ENCODE measurements at places on chromosomes 12 and 14.

- DNase-seq, result peak; percentile 80
Observed at GRCh38 chr14:65164068-65164824, 61.9 kb upstream of the MAX start.

- DNase-seq, result peak; percentile 91
Observed at GRCh38 chr14:89915114-89915878, 39.2 kb downstream of the EFCAB11 start.

DNA sequence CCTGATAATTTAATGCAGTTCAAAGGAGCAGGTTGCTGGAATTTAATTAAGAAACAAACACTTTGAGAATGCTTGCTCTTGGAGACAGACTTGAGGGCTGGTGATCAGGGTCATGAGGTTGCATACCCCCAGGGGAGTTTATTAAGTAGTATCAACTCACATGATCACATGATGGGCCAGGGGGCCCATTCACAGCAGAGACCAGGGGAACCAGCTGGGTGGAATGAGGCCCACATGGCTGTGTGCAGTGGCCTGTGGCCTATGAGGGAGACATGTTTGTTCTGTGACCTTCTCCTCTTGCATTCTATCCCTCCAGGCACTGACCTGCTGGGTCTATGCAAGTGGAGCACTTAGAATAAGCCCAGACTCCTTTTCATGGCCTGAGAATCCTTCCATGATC, 266.6 kb upstream of the PWP1 start:
- no peak for DNase-seq

GRCh38 chr12:20525064-20525610, 156.8 kb downstream of the PDE3A start:
- no peak for DNase-seq

GRCh38 chr14:100410056-100410565, 87.0 kb downstream of the SLC25A47 start:
- no peak for DNase-seq

DNA sequence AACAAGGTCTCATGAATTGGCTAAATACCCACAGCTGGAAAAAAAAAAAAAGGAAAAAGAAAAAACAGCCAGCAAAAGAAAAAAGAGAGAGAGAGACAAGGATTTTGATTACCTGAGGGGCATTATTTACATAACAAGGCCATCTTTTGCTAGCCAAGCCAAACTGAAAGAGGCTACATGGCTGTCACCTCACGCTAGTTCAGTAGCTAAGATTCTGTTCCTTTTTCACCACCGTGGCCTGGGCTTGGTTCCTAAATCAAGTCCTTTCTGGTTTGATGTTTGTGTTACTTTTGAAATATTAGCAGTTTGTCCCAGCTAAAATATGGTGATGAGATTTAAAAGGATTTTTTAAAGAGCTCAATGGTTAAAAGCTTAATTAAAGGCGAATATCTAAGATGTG, 2.0 kb upstream of the SDS start:
- no peak for DNase-seq

- DNase-seq, result peak; percentile 82
Observed at GRCh38 chr12:116783525-116784237, 45.6 kb downstream of the RNFT2 start.

- no peak for DNase-seq
Observed at GRCh38 chr14:24063263-24063836, 8.0 kb upstream of the CPNE6 start.

GRCh38 chr12:71071536-71072097, 86.2 kb downstream of the TSPAN8 start:
- DNase-seq, result no peak

DNA sequence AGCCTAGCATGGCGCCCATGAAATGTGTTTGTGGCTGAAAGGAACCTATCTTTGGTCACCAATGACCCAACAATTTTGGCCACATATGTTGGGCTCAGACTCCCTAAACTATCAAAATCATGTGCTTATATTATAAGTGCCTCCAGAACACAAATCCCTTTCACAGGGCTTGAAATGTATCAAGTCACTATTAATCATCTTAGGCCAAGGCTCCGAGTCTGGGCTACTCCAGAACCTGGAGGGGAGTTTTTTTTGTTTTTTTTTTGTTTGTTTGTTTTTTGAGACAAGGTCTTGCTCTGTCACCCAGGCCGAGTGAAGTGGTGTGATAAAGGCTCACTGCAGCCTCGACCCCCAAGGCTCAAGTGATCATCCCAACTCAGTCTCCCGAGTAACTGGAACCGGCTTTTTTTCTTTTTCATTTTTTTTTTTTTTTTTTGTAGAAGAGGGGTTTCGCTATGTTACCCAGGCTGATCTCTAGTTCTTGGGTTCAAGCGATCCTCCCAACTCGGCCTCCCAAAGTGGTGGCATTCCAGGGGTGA, 989 bp upstream of the DRAM1 start:
- DNase-seq, result no peak

- no peak for DNase-seq
Observed at GRCh38 chr12:73719223-73719622, 818.4 kb upstream of the ATXN7L3B start.

- DNase-seq, result no peak
Observed at GRCh38 chr14:55802986-55803872, 223.2 kb downstream of the KTN1 start.

DNA sequence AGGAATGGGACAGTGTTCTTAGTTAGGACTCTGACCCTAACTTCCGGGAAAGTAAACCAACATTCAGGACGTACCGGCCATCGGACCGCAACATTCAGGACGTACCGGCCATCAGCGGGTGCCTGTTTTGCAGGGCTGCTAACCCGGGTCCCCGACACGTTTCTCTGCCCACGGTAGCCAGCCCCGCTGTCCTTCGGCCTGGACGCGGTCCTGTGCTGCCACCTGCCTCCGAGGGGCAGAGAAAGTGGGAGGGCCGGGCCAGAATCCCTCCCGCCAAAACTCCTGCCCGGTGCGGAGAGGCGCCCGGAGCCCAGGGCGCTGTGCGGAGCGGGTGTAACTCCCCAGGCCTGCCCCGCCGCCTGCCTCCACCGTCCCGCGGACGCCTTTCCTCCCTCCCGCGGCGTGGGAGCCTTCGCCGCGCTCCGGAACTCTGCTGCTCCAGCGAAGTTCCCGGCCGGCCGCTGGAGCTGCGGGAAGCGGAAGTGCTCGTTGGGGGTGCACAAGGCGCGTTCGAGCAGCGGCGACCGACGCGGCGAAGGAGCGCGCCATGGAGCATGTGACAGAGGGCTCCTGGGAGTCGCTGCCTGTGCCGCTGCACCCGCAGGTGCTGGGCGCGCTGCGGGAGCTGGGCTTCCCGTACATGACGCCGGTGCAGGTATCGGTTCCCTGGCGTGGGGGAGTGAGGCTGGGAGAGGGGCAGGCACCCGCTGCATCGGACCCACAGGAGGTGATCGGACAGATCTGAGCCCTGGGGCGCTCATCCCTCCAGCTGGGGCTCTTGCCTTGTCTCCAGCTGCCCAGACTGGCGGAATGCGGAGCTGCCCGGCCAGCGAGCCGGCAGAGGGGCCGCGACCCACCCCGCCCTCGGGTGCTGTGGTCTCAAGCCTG, at the start of gene DDX55:
DDX55 (plus strand) TSS at position 498 of the 888 bp plus-strand sequence; CDS start at position 548, 50 bp downstream.
- DNase-seq, result peak; percentile 67

DNA sequence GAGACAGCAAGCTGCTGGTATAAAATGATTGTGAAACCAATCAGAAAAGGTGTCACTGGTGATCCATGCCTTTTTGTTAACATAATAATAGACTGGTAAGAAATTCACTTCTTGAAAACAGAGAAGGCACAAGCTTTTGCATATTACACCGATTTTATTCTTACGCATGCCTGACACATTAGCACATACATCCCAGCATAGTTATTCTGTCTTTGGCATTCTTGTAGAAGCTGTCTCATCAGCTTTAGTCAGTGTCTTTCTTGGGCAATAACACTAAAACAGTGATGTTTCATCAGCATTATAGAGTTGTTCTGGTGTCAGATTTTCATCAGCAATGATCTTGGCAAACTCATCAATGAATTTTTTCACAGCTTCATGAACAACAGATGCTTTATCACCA, 283.4 kb upstream of the TMTC1 start:
- DNase-seq, result no peak

- DNase-seq, result peak; percentile 66
Observed at GRCh38 chr12:104586351-104586919, 129.7 kb downstream of the CHST11 start.

- no peak for DNase-seq
Observed at GRCh38 chr12:42631513-42631912, 42.0 kb upstream of the PRICKLE1 start.

DNA sequence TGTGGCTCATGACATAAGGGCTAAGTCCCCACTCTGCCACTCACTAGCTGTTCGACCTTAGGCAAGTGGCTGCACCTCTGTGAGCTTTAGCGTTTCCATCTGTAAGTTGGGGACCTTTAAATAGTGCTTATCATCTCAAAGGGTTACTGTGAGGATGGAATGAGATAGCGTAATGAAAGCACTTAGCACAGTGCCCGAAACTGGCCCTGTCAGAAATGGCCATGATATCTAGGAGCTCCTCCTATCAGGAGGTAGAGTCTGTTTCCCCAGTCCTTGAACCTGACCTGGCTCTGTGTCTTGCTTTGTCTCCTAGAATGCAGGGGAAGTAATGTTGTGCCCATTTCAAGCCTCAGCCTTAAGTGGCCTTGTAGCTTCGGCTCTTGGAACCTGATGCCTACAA, 211.0 kb downstream of the RBM19 start:
- DNase-seq, result no peak

DNA sequence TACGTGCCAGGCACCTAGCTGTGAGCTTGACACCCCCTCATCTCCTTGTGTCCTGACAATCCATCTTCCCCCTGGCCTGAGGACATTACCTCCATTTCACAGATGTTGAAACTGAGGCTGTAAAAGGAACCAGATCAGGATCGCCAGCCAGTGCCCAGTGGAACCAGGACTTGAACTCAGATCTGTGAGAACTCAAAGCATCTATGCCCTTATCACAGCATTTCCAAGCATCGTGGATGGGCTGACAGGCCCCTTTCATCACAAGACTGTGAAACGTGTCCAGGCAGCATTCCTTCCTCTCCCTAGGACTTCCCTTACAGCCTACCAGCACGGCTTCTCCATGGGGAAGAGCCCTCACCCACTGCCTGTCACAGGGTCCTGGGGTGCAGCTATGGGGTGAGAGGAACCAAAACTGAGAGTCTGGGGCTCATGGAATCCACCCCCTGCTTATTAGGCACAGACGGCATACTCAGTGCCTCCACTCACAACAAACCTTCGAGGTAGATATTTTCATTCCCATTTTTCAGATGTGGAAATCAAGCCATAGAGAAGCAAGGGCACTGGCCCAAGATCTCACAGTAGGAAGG, 26.9 kb downstream of the CMKLR1 start:
- DNase-seq, result no peak

GRCh38 chr12:122865268-122866231, 30.3 kb downstream of the HIP1R start:
- no peak for DNase-seq

DNA sequence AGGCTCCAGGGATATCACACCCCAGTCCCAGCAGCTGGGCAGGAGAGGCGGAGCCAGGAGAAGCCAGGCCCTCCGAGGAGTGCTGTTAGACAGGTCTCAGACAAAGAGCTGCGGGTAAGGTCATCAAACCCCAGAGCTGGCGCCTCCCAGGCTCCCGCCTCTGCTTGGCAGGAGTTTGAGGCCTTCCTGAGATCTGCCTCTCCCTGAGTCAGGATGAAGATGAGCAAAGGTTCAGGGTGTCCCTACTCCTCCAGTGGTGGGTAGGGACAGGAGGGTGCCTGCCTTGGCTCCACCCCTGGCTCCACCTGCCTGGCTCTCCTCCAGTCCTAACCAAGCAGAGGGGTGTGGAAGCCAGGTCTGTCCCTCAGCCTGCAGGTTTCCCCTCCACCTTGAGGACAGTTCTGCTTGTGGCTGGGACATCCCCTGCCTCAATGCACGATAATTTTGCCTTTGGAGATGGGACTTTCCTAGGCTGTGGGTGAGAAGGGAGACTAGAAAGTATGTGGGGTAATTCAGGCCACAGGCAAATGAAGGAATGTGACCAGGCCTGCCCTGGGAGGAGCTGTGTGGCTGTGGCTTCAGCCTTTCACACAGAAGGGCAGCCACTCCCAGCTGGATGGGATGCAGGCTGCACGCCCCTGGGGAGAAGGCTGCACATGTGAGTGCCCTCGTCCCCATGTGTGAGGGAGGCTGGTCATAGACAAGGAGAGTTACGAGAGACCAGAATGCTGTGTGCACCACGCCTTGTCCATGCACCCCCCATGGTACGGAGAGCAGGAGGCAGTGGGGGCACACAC, 2.2 kb downstream of the PLEKHG6 start:
- no peak for DNase-seq

DNA sequence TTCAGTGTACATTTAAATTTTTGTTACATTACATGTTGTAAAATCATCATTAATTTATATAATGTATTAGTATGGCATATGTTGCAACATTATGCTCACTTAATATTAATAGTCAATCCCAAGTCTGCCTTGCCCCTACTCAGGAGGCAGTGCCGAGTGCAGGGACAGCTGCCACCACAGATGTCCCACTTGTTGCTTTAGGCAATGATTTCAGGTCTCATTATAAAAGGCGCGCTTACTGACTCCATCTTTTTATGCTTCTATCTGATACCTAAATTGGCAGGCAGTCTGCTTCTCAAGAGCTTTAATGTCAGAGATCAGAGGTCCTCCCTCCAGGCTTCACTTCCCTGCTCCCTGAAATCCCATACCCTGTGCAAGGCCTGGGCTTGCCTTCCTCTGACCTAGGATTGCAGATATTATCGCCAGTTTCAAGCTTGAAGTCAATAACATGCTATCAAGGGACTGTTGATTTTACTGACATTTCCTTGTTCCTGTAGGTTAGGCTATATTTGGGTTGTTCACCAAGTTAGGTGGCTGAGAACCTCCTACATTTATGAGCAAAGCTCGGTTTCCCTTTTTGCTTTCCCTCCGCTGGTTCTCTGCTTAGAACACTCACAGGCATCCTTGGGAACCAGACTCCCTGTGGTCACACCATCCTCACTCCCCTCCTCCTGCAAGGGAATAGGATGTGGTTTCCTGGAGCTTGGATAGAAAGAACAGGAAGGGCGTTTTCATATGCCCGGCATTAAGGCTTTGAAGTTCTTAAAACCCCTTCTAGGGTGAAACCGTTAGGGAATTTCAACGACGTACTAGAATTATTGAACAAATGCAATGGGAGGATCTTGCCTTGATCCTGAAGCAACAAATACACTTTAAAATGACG, 208.4 kb upstream of the FKBP4 start:
- no peak for DNase-seq

GRCh38 chr14:102655137-102655536, 62.7 kb downstream of the RCOR1 start:
- DNase-seq, result no peak

DNA sequence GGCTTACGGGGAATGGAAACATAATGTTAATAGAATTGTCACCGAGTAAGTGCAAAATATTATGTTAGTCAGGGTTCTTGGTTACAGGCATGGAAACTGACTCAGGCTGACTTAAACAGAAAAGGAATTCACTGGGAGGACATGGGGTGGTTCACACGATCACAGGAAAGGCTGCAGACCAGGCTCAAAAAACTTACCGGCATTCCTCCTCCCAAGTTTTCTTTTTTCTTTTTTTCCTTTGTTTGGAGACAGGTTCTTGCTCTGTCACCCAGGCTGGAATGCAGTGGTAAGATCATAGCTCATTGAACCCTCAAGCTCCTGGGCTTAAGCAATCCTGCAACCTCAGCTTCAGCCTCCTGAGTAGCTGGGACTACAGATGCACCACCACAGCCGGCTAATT, 11.9 kb upstream of the UBE2N start:
- no peak for DNase-seq

Measured in DMS79 treated with DMSO at 0.1 percent for 48 hours (cell line).